GDM1 (cell line): ENCODE measurements at places on chromosomes 16 and 17.

DNA sequence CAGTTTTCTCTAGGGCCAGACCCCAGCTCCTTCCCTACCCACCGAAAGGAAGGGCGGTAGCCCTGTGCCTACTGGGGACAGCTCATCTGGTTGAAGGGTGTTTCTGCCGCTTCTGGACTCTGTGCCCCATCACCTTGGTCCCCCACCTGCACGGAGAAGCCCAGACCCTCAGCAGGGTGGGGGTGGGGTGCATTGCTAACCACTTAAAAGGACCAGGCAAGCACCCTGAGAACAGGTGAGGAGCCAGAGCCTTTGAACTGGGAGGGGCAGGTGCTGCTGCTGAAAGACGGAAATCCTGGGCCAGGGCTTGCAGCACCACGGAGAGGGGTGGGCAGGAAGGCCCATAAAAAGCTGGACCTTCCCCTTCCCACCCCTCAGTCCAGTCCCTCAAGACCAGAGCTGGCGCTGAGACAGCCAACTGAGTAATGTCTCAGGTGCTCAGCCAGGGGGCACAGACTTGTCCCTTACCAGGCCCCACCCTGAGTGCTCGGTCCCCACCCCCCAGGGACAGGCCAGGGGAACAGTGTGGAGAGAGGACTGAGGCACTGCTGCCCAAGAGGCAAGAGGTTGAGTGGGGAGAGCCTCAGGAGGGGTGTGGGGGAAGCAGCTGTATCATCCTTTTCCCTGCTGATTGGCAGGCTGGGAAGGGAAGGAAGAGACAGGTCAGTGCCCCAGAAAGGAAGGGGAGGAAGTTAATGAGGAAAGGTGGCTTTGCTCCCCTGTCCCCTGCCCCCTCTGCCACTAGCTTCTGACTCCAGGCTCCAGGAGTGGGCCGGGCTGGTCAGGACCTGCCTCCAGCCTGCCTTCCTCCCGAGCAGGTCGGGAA lies 10.9 kb upstream of the SP2 start:
- DNase-seq = no peak

GRCh38 chr16:75921281-75921680 lies 195.0 kb upstream of the CPHXL start:
- no peak for DNase-seq

DNA sequence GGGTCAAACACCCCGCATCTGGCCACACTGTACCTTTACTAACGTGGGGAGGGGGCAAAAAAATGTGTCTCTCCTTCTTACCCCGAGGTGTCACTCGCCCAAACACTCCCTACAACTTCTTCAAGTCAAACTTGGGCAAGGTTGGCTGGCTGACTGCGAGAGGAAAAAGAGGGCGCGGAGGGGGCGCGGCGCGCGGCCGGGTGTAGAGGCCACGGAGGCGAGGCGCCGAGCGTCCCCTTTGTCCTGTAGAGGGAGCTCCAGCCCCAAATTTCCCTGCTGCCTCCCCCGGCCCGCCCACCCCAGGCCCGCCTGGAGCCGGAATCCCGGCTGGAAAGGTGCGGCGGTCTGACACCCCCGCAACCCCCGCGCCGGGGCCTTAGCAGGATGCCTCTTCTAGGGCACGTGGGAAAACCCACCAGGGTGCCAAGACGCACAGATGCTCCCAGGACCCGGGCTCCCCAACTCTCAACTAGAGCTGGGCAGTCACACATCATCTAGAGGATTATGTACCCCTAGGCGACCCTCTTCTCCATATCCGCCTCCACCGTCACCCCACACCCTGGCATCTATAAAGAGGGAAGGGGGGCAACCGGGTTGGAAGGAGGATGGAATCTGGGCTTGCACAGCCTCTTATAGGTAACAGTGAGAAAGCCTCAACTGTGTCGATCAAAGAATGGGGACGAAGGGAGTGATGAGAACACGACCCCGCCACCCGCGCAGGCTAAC lies 4.2 kb downstream of the IRX3 start:
- DNase-seq = no peak

DNA sequence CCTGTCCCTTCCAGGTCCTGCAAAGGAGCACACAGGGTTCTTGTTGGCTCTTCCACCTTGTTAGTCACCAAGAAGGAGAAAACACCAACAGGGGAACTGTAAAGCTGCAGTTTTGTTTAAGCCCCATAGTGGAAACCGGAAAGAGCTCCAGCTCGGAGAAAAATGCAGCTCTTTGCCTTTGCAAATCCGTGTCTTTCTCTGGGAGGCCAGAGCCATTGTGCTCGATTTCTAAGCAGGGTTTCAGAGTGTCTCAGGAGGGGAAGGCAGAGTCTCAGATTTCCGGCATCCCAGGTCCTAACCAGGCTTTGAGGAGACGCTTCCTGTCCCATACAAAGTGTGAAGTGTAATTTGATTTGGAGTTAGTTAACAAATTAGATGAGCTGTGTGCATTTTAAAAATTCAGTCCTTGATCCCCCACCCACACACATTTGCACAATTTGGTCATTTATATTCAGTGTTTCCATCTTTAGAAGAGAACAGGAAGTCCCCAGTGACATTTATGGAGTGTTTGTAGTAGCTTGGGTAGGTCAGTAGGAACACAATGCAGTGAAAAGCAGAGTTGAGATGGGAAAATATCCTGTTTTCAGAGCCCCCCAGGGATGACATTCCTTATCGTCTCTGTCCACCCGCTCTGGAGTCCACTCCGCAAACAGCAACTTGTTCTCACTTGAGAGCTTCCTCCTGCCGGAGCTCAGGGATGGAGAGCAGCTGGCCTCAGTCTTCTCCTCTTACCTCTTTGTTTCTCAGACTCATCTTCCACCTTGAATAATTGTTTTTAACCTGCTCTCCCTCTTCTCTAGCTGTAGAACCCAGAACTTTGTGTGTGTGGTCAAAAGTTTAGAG lies 331.9 kb downstream of the SEC14L1 start:
- DNase-seq = no peak

- no peak for DNase-seq
These were observed 9.1 kb downstream of the ZNF668 start for GRCh38 chr16:31064882-31065461.
